ENCODE measurements at places on chromosomes 6 and 20.

- no peak for DNase-seq
Measured at GRCh38 chr6:52516943-52517342, 59.9 kb downstream of the TRAM2 start.

GRCh38 chr20:22924046-22924737, 110.9 kb upstream of the SSTR4 start:
- no peak for DNase-seq

- DNase-seq, result no peak
Measured at GRCh38 chr6:148128014-148128730, 214.5 kb upstream of the SASH1 start.

DNA sequence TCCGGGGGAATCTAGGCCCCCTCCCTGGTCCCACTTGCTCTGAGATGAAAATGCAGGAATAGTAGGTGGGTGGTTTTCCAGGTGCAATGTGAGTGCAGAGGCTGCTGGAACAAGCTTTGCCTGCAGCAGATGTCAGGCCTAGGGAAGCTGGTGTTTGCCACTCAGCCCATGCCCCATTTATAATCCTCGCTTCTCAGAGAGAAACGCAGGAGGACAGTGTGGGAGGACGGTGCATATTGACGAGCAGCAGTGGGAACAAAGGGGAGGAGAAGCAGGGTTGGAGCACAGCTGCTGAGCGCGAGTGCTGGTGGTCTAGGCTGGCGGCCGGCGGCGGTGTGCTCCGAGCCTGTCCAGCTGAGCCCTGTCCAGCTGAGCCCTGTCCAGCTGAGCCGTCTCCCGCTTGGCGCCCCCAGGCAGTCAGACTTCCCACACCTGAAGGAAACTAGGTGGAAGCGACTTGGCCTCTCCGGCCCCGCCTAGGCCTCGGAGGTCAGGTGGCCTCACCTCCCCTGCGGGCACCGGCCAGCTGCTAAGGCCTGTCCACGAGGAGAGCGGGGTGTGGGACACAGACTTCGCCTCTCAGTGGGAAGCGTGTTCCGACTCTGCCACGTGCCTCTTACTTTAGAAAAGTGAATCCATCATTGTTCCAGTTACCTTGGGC, 49.7 kb upstream of the FRMD1 start:
- no peak for DNase-seq

DNA sequence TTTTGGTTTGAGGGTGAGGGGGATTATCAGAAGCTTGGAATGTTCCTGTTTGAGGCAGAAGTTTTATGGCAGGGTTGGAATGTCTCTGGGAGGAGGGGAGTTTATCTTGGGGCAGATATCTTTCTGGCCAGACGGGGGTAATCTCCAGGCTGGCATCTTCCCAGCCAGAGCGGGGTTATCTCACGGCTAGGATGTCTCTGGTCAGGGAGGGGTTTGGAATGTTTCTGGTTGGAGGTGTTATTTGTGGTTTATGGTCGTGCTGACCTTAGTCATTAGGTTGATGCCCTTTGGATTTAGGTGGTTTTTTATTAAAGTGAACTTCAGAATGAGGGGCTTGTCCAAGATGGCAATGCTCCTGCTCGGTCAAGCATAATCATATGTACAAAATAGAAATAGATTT, 14.8 kb downstream of the PGK2 start:
- DNase-seq, result no peak

Data from cortex of kidney (tissue), 1 donor.